Mesothelial cell of epicardium (in vitro differentiated cells): ENCODE measurements at places on chromosomes 1 and 21.

DNA sequence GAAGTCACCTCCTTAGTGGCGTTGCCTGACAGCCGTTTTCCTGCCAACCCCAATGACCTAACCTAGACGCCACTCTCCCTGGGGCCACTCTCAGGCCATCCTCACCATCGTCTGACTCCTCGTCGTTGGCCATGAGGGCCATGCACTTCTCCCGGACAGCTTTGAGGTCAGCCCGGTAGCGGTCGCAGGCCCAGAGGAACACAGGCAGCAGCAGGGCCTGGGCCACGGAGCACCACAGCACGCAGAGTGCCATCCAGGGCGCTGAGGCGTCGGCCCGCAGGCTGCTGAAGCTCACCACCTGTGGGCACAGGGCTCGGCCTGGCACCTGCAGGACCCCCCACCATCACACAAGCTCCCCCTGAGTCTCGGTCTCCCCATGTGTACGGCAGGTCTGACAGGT, 7.3 kb downstream of the HES3 start:
- no peak for DNase-seq

DNA sequence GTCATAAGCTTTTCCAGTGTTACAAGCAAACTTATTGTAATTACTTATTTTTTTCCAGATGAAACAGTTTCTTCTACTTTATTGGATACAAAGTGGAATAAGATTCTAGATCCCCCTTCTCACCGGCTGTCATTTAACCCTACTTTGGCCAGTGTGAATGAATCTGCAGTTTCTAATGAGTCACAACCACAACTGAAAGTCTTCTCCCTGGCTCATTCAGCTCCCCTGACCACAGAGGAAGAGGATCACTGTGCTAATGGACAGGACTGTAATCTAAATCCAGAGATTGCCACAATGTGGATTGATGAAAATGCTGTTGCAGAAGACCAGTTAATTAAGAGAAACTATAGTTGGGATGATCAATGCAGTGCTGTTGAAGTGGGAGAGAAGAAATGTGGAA, 95.5 kb downstream of the ZFYVE9 start:
- no peak for DNase-seq

- no peak for DNase-seq
Measured at GRCh38 chr1:194300340-194300739, 1113.9 kb upstream of the B3GALT2 start.

GRCh38 chr1:203656796-203657747, 30.4 kb downstream of the ATP2B4 start:
- DNase-seq: no peak

DNA sequence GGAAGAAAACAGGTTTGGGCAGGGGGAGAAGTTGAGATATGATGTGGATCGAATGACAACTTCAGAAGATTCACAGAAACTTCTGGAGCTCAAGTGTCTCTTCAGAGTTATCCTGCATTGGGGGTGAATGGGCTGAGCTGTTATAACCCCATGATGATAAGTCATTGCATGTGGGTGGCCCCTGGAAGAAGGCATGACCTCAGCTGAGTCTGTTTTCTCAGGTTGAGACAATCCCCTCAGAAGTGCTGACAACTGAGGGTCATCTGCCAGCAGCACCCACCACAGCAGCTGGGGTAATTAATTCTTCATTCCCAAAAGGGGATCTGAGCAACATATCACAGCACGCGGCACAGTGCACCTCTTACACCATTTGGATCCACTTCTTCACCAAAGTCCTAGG, 138.6 kb upstream of the CAMK1G start:
- no peak for DNase-seq
